Urinary bladder (tissue), 4 donors: ENCODE measurements at places on chromosomes 6 and 20. TPM values are rescaled to one million over a fixed set of nuclear protein-coding genes. Genes with fewer than 3 reads are reported as not detected.

The CLDN20 gene
- not detected for total RNA-seq

The SIRPD gene
- total RNA-seq, result not detected

The LY6G6F gene
- total RNA-seq, result not detected

The CTAGE9 gene
- not detected for total RNA-seq

The THBD gene
- total RNA-seq, result 11.1 TPM

The PARD6B gene
- total RNA-seq, result 11.7 TPM

The HLA-DQA1 gene
- total RNA-seq, result 16.0 TPM

The SNX21 gene
- 33.5 TPM for total RNA-seq

The CLPSL2 gene
- not detected for total RNA-seq

The TUBE1 gene
- total RNA-seq, result 80.2 TPM

The LY6G6C gene
- not detected for total RNA-seq
